Bronchial epithelial cell (primary cell): ENCODE measurements at places on chromosomes 5 and 9.
A peak's percentile ranks its signal among the peaks of the same experiment; 100 is the strongest.

- no peak for DNase-seq
Observed at GRCh38 chr5:59130431-59130830, 547.6 kb downstream of the RAB3C start.

- peak; percentile 3 for DNase-seq
Observed at GRCh38 chr5:88262116-88262515, 6.5 kb downstream of the TMEM161B start.

DNA sequence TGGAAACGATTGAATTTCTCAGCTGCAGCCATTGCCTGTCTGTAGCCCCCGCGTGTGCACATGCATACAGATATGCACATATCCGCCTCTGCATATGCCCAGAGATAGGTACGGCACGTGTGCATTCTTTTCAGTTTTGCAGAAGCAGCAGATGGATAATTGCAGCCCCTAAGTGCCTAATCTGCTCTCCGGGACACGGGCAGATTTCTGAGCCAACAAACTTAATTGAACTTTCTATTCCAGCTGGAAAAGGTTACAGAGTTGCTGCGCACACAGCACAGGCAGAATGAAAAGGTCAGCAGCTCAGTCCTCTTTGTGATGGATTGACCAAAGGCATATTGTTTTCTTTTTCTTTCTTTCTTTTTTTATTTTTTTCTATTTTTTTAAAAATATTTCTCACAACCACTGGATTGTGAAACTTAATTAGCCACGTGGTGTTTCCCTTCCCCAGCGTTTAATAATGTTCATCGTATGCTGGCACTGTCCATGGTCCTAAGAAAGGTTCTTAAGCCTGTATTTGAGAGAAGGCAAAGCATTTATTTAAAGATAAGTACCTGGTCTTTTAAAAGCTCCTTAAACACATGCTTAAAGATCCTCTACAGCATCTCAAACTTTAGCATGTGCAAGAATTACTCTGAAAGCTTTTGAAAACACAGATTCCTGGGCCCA is 270.2 kb upstream of the BRINP1 start:
- peak; percentile 3 for DNase-seq

DNA sequence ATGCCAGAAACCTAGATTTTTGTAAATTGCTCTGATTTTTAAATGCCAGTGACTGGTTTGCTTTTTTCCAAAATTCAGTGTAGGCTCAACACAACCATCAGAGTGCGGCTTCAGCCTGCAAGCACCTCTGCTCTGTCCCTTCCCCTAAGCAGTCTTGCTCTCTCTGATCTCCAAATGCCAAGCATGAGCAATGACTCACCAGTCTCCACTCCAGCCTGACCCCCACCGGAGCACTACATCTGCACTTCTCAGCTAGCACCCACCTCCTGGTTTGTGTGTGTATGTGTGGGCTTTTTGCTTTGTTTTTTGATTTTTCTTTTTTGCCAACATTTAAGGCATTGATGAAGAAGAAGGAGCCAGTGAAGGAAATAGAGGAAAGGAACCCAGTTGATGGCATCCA is 61.4 kb upstream of the ADRA1B start:
- DNase-seq: peak; percentile 11

DNA sequence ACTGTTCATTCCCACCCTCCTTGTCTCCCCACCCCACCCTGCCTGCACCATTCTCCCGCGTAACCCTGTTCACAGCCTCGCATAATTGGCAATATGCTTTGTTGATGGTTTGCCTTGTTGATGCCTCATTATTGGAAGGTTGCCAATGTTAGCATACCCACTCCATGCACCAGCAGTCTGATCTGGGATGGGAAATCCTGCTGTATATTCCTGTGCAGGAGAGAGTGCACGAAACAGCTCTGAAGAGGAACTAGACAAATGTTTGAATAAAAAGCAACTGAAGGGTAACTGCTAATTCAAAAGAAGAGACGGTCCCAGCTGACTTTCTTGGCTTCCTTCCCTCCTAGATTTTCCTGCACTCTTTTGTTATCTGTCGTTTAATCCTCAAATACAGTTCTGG is 271.7 kb upstream of the TLE4 start:
- no peak for DNase-seq

DNA sequence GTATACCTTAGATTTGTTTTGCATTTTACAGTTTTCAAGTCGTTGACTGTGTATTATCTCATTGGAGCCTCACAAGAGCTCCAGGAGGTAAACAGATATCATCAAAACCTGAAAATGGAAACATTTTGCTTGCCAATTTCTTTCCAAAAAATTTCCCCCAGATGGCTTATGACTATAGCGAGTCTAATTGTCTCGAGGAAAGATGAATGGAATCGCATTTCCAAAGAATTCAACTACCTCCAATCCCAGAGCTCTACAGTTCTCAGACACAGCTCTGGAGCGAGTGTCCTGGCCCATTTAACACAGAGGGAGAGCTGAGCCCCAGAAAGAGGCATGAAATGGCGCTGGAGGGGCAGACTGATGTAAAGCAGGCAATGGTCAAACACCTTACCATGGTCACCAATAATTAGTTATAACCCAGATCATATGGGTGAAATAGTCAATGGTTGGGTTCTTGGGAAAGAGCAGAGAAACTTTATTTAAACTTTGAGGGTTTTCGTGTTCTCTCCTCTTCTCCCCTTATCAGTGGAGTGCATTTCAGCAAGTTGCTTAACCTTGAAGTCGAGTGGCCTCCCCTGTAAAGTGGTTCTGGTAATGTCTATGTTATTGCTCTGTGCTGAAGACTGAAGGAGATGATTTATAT is 168.2 kb downstream of the ZDHHC21 start:
- DNase-seq: no peak

- DNase-seq: no peak
Observed at GRCh38 chr5:164433106-164433870, 927.9 kb downstream of the MAT2B start.

DNA sequence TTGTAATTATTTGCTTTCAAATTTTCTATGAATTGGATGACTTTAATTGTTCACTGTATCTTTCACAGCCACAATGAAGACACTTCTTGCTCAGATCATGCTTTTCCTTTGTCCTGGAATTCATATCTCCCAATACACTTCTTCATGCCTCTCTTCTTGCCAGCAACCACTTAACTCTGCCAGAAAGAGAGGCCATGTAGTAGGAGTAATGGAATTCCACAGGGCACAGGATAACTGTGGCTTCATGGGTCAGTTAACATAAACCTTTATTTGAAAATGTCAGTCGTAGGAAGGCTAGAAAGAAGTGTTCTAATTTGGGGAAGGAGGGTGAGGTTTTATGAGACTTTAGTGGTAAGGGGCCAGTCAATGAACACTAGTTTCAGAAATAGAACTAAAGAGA is 190.3 kb downstream of the TMEM167A start:
- DNase-seq: no peak

GRCh38 chr9:121527371-121527770 is 27.7 kb upstream of the GGTA1 start:
- DNase-seq: no peak

- DNase-seq: no peak
Observed at GRCh38 chr5:143433670-143434069, 30.2 kb upstream of the NR3C1 start.

- DNase-seq: peak; percentile 23
Observed at GRCh38 chr9:20002011-20002410, 213.2 kb upstream of the SLC24A2 start.

DNA sequence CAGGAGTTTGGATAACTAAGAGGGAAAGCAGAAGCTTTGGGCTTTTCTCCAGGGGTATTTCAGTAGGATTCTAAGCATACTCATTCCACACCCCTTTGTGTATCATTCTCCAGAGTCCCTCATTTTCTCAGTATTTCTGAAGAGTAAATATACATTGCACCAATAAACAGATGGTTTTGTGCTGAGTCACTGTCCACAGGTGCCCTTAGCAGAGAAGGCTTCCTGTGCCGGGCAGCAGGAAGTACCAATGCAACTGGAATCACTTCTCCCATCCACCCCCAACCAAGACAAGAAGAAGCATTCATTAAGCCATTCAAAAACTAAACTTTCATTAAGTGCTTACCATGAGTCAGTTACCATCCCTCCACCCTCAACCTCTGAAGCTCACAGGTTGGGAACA is 3.6 kb upstream of the CCNJL start:
- DNase-seq: peak; percentile 95

DNA sequence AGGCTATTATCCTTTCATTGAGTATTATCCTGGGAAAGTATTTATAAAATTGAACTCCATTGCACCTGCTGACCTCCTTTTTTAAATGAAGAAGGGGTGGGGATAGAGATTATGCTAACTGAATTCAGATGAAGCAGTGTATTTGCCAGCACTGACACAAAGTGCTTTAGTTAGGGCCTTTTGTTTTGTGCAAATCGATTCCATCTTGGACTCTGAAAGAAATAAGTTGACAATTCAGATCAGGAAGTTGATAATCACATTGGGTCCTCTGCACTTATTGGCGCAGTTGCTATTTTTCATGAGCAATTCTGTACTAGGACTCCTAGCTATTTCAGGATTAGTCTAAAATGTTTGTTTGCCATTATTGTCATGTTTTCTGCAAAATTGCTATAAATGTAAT is 101.6 kb upstream of the FSD1L start:
- DNase-seq: no peak

DNA sequence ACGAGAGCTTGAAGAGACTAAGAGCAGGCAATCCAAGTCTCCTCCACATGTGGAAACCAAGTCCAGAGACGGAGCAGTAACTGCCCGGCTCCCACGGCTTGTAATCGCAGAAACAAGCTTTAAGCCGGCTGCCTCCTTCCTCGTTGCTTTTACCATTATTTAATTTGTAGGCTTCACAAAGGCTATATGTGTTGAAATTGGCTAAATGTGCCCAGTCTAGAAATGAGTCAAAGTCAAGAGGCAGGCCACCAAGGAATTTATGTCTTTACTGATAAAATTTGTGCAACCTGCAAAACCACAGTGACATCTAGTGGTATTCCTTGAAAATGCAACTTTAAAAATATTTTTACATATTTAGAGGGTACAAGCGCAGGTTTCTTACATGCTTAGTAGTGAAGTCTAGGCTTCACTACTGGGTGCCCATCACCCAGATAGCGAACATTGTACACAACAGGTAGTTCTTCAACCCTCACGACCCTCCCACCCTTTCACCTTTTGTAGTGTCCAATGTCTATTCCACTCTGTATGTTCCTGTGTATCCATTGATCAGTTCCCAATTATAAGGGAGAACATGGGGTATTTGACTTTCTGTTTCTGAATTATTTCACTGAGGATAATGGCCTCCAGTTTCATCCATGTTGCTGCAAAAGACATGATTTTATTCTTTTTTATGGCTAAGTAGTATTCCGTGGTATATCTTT is 33.5 kb upstream of the EBF1 start:
- DNase-seq: peak; percentile 76

- DNase-seq: no peak
Observed at GRCh38 chr5:976849-977751, 31.5 kb upstream of the NKD2 start.

DNA sequence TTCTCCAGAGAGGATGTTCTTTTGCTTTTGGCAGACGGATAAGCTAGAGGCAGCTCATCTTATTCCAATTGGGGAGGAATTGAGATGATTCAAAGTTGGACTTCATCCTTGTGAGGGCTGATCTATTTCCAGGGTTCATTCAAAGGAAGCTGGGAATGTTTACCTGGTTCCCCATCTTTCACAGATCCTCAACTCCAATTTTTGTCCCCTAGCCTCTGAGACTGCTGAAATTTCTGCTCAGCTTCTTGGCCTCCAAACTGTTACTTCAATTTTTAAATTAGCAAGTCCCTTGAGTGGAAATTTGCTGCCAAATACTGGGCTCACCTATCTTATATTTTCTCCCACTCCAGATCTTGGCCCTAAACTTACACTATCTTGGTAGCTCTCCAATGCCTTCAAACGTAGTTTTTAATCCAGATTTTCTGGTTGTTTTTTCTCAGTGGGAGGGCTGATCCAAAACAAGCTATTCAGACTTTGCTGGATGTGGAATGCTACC is 93.9 kb upstream of the NEK6 start:
- DNase-seq: no peak

GRCh38 chr5:79074641-79075040 is 5.1 kb downstream of the BHMT2 start:
- DNase-seq: peak; percentile 69

DNA sequence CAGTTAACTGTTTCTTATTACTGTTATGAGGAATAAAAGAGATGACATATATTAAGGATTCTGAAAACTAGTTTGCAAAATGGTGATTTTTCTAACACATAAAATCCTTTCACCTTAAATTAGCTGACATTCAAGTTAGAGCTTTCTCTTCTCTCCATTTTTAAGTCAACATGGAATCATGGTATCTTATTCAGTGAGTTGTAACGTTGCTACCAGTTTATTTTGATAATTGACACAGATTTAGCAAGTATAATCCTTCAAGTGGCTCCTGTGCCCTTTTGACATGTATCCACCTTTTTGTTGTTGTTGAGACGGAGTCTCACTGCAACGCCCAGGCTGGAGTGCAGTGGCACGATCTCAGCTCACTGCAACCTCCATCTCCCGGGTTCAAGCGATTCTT is 58.5 kb downstream of the CSNK1A1 start:
- no peak for DNase-seq

DNA sequence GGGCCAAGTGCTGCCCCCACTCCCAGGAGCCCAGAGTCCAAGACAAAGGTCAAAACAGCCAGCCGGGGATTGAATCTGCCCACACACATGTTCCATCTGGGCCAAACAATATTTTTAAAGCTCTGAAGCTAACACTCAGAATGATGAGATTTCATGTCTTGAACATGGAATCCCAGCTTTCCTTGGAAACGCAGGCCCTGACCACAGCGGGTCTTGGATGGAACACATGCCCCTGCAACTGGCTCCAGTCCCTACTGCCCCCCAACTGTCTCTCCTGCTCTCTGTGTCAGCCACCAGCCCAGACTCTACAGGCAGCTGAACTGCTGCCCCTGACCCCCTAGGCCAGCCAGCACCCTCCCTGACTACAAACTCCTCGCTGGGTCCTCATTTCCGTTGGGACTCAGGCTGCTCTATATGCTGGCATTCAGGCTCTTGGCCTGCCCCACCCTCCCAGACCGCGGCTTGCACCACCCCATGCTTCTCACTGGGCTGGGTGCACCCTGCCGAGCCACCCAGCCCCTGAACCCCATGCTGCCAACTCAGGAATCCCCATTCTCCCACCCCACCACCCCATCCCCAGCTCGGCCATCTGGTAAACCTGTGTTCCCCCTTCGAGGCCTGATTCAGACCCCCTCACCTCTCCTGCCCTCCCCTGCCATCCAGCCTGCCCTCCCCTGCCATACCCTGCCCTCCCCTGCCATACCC is 71.7 kb downstream of the ADAMTS2 start:
- no peak for DNase-seq
